ENCODE measurements at places on chromosomes 6 and 20.

DNA sequence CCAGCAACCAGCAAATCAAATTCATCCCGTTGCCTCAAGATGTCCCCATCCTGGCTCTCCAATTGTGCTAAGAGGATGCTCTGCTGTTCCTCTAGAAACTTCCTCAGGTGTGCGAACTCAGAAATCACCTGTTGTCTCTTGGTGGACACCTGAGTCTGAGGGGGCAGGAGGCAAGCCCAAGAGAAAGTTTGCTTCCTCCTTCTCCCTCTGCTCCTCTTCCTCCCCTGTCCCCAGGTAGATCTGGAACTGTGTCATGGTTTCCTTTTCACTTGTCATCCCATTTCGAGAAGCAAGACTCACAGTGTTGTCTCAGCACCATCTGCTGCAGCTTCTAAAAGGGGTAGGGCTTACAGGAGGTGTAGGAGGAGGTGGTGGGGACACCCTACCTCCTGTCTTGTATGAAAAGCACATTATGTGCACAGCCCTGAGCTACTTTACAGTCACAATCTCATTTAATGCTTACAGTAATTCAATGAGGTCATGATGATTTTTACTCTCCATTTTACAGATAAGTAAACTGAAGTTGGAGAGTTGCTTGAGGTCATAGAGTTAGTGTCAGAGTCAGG, 2.5 kb downstream of the TRIM10 start:
- no peak for DNase-seq

DNA sequence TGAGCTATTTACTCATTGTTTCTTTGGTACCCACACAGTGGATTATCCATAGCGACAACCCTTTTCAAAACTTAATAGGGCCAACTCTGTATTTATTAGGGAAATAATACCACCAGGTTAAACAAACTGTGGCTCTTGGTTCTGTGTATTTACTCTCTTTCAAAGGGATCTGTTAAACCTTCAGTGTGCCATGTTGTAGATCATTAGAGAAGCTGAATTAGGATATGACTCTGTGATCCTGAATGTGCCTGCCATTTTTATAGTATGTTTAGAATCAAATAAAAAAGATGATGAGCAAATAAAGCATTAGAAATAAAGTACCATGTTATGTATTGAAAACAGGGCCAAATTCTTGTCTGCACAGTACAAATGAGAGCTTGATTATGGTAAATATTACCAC, 25.0 kb upstream of the SLC35D3 start:
- no peak for DNase-seq

GRCh38 chr6:129022011-129022553, 139.1 kb downstream of the LAMA2 start:
- no peak for DNase-seq

- peak; percentile 18 for DNase-seq
Measured at GRCh38 chr6:7542874-7543624, 1.6 kb downstream of the DSP start.

GRCh38 chr6:165059032-165059431, 250.4 kb downstream of the C6orf118 start:
- DNase-seq: no peak

GRCh38 chr20:25087186-25087929, 5.4 kb upstream of the VSX1 start:
- no peak for DNase-seq

DNA sequence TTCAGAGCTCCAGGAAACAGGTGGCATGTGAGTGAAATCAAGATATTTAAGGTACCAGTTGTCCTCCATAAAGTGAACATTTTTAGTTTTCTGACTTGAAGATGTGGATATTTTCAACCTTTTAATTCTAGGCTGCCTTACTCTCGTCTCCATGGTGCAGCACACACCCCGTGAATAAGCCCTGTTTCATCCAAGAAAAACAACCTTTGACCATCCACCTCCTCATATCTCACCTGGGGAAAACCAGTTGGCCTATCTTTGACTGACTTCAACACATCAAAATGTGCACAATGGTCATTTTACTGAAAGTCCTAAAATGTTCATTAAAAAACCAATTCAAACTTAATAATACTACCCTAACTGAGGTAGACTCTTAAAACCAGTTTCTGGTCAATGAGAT, 73.8 kb upstream of the CD2AP start:
- DNase-seq: no peak

DNA sequence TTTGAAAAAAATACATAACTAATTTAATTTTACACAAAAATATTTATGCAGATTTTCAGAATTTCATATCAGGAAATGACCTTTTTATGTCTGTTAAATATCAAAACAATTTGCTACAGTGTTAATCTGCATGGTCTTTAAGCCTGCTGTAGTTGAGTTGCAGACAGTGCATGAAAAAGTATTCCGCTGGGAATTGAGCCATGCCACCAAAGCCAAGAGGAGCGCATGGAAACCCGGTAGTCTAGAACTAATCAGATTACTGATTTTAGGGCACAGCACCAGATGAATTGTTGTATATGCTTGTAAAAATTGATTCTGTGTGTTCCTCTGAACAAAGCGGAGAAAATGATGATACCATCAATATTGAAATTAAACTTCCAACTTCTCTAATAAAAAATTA, 34.3 kb upstream of the LAMP5 start:
- DNase-seq: no peak

GRCh38 chr20:63552481-63553249, 1.3 kb upstream of the FNDC11 start:
- DNase-seq: no peak

- peak; percentile 8 for DNase-seq
Measured at GRCh38 chr20:35200267-35200666, 26.2 kb upstream of the MMP24 start.

GRCh38 chr6:48996461-48997119, 466.5 kb downstream of the MMUT start:
- no peak for DNase-seq

DNA sequence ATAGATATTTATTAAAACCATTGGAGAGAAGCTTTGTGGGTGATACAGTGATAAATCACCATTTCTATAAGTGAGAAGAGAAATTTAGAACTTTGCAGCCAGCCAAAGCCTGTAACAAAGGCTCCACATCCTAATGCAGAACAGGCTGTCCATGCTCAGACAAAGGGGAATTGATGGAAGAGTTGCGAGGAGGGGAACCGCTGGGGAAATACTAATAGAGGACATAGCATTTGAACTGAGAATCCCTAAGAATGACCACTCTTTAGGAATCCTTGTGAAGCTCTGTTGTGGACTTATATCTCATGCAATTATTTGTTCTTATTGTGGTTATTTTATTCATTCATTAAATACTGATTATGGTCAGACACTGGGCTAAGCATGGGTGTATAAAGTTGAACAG, 167.8 kb downstream of the PHF3 start:
- DNase-seq: no peak

- DNase-seq: peak; percentile 49
Measured at GRCh38 chr20:37670351-37670791, 23.5 kb upstream of the CTNNBL1 start.

DNA sequence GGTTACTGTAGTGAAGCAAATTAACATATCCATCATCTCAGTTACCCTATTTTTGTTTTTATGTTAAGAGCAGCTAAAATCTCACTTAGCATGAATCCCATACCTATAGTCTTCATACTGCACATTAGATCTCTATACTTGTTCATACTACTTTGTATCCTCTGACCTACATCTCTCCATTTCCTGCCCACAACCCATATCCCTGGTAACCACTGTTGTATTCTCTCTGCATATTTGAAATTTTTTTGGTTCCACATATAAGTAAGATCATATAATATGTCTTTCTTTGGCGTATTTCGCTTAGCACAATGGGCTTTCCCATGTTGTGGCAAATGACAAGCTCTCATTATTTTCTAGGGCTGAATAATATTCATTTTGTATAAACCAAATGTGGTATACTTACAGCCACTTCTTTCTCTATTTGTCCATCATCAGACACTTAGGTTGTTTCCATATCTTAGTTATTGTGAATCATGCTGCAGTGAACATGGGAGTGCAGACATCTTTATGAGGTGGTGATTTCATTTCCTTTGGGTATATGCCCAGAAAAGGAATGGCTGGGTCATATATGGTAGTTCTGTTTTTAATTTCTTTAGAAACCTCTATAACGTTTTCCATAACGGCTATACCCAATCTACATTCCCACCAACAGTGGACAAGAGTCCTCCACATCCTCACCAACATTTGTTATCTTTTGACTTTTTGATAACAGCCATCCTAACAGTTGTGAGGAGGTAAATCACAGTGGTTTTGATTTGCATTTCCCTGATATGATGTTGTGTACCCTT, 39.8 kb downstream of the BACH2 start:
- peak; percentile 30 for DNase-seq

- DNase-seq: peak; percentile 16
Measured at GRCh38 chr6:25788305-25788922, 33.9 kb downstream of the SLC17A4 start.

DNA sequence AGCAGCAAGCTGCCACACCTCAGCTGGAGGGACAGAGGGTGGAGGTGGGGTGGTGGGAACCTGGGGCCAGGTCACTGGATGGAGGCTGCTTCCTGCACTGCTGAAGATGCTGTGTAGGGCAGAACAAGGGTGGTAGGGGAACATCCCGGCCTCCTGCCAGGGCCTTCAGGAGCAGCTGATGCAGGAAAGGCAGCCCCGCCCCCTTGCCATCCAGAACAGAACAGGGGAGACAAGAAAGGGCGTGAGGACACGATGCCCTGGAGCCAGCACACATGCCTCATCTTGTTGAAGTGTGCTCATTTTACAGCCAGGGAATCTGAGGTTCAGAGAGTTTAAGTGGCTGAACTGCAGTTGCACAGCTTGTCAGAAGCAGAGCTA, 43.1 kb upstream of the PHACTR3 start:
- DNase-seq: no peak

- DNase-seq: peak; percentile 35
Measured at GRCh38 chr6:56364827-56365339, 117.5 kb upstream of the COL21A1 start.

- DNase-seq: no peak
Measured at GRCh38 chr6:151291722-151292059, 51.9 kb downstream of the AKAP12 start.

- no peak for DNase-seq
Measured at GRCh38 chr6:82068721-82069120, 178.8 kb downstream of the IBTK start.

DNA sequence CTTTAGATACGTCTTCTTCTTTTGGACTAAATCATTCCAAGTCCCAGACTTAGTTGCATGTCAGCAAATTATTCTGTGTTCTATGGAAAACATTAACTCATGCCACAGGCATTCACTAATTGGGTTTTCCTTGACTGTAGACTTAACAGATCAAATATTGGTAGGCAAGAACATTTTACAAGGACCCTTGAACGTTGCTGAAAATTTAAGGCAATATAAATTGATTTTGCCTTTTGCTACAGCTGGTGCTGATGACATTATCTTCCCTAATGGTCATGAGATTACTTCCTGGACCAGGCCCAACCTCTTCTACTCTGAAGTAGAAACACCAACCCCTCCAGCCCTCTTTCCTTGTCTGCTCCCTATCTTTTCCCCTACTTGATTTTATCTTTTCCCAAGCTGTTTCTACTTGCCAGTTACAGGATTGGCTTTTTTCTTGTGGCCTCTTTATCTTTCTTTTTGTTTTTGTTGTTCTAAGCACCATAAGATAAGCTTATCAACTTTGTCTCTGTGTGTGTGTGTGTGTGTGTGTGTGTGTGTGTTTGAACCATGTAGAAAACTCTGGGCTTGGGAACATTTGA, 514.0 kb upstream of the SOX4 start:
- no peak for DNase-seq

GRCh38 chr6:273551-274058, 18.7 kb upstream of the DUSP22 start:
- peak; percentile 38 for DNase-seq

DNA sequence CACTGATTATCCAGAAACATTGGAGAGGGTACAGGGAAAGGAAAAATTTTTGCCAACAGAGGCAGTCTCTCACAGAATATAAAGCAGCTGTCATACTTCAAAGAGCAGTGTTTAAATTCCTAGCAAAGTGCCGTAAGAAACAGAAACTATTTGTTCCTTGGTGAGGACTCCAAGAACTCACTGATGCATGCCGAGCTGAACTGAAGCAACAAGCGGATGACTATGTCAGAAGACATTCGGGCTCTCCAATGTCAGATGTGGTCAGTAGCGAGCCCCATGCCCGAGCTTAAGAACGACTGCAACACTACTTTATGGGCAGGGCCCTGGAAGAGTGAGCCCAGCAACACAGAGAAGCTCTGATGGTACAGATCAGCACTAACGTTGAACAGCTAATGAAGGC, 54.7 kb downstream of the OR2B6 start:
- DNase-seq: no peak

- DNase-seq: no peak
Measured at GRCh38 chr6:70839286-70840266, 117.3 kb downstream of the B3GAT2 start.

GRCh38 chr6:95545226-95545625, 32.1 kb upstream of the MANEA start:
- DNase-seq: no peak

DNA sequence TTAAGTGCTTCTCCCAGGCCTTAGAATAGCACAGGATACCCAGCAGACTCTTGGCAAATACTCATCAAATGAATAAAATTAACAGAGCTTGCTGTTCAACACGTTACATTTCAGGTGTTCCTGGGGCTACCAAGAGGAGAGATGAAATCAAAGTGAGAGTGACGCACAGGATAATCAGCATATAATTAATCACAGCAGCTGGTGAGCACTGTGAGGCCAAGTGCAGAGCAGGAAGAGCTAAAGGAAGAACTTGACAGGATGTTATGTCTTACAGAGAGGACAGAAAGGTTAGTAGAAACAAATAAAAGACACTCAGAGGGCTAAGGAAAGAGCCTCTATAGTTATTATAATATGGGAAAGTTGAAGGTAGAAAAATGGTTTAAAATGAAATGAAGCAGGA, 8.8 kb downstream of the PPIL1 start:
- no peak for DNase-seq

DNA sequence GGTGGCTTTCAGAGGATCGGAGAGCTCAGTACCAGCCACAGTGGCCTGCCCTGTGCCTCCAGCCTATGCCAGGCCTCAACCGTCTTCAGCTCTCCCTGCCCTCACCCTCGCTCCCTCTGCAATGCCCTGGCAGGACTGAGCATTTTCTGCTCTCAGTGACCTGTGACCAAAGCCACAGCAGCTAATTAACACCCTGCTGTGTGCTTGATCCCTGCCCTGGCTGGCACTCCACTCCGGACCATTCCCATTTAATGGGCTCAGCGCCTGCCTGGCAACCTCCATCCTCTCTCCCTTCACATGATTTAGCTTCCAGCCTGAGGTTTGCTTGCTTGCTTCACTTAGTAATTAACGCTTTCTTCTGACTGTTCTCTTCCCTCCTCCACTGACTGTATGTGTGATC, 287.5 kb downstream of the LRFN2 start:
- no peak for DNase-seq

GRCh38 chr6:132651062-132651461, 7.9 kb downstream of the TAAR1 start:
- no peak for DNase-seq

GRCh38 chr6:119348096-119348747, 1.3 kb downstream of the MAN1A1 start:
- DNase-seq: no peak

- no peak for DNase-seq
Measured at GRCh38 chr20:24722586-24722985, 226.5 kb upstream of the CST7 start.
